Left colon (tissue), 2 donors: ENCODE measurements at places on chromosomes 13 and 19. TPM values are rescaled to one million over a fixed set of nuclear protein-coding genes. Genes with fewer than 3 reads are reported as not detected.

Gene ZNF155
- 6.9 TPM for total RNA-seq

Gene GPC6
- 5.2 TPM for total RNA-seq

Gene LATS2
- 14.8 TPM for total RNA-seq

Gene SPTBN4
- total RNA-seq = 0.15 TPM

Gene CEACAM7
- 2,156 TPM for total RNA-seq

Gene CEBPG
- total RNA-seq = 73.2 TPM

DNA sequence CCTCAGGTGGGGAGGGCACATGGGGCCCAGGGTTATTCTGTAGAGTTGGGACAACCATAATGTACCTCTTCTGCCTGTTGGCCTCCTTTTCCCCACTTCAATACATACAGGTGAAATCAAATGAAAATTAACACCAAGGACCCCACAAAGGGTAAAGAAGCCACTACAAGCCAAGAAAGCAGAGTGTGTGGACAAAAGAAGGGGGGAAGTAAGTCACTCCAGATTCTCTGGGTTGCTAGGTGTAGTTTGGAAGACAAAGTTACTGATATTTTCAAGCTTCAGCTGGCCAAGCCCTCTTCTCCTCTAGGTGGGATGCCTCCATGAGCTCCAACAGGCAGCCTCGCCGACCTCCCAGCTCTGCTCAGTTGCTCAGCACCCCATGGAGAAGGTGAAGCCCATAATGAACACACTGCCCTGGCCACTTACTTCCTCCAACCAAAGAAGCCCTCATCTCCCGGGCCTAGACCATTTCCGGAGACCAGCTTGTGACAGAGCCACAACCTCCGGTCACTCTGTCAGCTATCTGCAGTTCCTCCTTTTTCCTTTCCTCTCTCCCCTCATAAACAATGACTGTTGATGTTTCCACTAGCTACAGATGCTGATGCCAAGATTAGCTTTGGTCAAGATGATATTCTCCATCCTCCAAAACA, 66.8 kb upstream of the MED4 start:
- DNase-seq = peak; percentile 53

DNA sequence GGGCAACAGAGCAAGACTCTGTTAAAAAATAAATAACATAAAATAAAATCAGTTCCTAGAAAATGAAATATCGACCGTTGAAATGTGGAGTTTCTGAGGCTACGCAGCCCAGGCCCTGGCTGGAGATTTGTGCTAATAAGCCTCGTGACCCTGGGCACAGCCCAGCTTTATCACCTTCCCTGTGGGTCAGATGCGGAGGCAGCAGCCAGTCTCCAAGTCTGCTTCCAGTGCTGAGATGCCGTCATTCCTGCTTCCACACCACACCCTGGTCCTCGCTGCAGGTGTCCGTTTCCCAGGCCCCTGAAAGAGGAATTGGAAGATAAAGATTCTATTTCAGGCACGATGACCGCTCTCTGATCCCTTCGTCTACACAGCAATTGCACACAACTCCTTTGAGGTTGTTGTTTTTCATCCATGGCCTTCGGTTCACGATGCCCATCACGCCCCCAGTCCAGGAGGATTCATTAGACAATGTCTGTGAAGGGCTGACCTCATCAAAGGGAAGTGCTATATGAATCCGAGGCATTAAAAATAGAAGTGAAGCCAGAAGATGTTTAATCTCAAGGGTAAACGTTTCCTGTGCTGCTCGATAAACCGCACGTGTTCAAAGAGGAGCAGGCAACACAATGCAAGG, 48.3 kb upstream of the ATP11A start:
- DNase-seq = no peak

DNA sequence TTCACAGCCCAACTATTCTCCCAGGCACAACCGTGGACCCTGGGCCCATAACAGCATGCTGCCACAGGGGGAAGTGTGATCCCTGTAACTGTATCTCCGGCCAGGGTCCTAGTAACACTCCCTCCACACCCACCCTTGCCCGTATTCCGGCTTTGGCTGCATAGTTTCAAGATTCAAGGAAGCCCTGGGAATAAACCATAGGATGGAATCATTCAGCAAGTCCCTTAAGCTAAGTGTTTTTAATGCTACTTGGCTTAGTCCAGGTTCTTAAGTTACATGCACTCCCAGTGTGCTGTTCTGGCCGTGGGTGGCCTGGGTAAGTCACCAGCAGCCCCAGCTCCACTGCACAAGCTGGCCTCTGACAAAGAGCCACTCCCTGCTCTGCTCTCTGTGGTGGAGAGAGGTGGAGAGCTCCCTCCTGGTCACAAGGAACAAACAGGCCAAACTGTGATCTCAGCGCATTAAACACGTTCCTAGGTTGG, 532.4 kb upstream of the SGCG start:
- no peak for DNase-seq

DNA sequence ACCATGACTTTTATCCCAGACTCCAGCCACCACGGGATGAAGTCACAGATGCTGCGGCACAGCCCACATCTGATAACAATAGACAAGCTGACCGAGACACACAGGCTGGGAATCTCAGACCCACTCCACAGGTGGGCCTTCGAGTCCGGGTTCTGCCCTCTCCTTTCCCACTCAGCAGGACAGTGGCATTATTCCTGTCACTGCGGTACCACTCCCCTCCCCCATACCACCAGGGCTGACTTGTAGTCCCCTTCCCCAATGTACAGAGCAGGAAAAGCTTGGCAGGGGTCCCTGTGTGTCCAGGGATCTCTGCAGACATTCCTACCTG, 179 bp upstream of the AMER2 start:
- DNase-seq = no peak

GRCh38 chr19:1295169-1296012, 9.7 kb downstream of the EFNA2 start:
- DNase-seq = no peak

- peak; percentile 4 for DNase-seq
Measured at GRCh38 chr13:25468325-25469168, 96.8 kb downstream of the ATP8A2 start.

DNA sequence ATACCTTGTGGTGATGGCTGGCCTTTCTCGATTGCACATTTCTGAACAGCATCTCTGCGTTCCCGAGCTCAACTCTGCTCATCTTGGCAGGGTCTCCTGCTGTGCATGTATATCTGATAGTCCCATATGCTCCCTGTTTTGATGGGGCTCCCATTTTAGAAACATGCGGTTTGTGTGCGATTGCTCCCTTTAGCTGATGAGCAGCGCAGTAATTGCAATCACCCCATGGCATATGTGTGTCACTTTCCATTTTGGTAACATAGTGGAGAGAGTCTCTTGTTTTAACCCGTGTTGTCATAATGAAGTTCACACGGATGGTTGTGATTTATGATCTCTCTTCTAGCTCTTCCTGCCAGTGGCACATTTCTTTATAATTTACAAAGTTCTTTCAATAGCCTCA, 144.7 kb downstream of the MTUS2 start:
- DNase-seq = no peak

- no peak for DNase-seq
Measured at GRCh38 chr13:109779876-109780510, 6.4 kb downstream of the IRS2 start.

- peak; percentile 52 for DNase-seq
Measured at GRCh38 chr19:46704379-46705076, 12.4 kb downstream of the PRKD2 start.

GRCh38 chr13:36608474-36608873, 65.3 kb upstream of the SERTM1 start:
- DNase-seq = no peak

DNA sequence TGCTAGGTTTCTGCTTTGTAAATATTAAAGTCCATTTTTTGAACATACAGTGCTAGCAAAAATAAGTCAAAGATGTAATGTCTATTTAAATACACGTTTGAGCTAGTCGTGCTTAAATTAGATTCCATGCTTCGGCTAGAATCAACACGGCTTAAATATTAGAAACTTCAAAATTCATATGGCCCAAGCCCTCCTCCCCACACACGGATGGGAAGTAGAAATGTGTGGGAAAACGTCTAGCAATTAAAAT, 816 bp upstream of the KLF5 start:
- DNase-seq = no peak

DNA sequence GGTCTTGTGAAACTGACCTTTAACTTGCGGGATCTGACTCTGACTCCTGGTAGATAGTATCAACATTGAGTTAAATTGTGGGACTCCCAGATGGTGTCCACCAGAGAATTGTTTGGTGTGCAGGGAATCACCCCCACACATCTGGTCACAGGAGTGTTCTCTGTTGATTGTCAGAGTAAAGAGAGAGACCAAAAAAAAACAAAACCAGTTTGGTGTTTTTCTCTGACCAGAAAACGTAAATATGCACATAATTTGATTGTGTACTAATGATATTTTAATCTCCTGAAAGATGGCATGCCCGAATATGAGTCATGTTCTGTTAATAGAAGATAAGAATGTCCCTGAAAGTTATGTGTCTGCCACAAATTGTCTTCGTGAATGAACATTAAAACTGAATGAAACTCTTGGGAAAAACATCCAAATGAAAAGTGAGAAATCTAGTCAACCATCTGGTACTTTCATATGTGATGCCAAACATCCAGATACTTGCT, 118.5 kb upstream of the GPC6 start:
- no peak for DNase-seq
